ENCODE measurements at places on chromosomes 2 and 18. TPM values are rescaled to one million over a fixed set of nuclear protein-coding genes. Genes with fewer than 3 reads are reported as not detected.

DNA sequence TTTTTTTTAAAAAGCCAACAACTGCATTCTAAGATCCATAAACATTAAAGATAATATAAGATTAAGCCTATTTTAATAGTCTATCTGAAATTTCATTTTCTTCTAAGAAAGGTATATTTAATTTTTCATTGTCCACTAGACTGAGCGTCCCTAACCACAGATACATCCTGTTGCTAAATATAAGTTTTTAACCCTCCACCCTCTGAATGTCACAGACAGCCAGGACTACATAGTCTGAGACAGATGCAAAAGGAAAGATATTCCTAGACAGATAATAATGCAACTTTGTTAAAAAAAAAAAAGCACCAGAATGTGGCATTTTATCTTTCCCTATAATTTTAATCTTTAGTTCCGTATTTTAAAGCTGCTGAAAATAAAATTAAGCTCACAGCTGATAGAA lies 114.6 kb downstream of the ZEB2 start:
- DNase-seq = no peak
- no peak overlapping the region for H3K4me3 ChIP-seq
- no peaks in the 10 kb centered on the region for H3K27me3 ChIP-seq
- no peak overlapping the region for H3K27ac ChIP-seq
- peaks cover 43% of the 10 kb centered on the region for H3K36me3 ChIP-seq

- H3K27ac ChIP-seq = no peak overlapping the region
- no peak overlapping the region for H3K4me3 ChIP-seq
- no peaks in the 10 kb centered on the region for H3K4me1 ChIP-seq
- no peaks in the 10 kb centered on the region for H3K27me3 ChIP-seq
- DNase-seq = peak; percentile 34
Measured at GRCh38 chr2:71948781-71949536, 198.7 kb downstream of the CYP26B1 start.

GRCh38 chr2:98346311-98347236 lies at the start of gene CNGA3:
TSS of gene CNGA3 (plus strand) at chr2:98346456. CDS start at chr2:98369976, 23,520 bp downstream.
- H3K36me3 ChIP-seq = no peaks in the 10 kb centered on the region
- no peak within 1 kb of the TSS for H3K4me3 ChIP-seq
- no peak within 1 kb of the TSS for H3K27ac ChIP-seq
- peaks cover 59% of the 10 kb centered on the region for H3K27me3 ChIP-seq

GRCh38 chr18:58310517-58310916 lies 266.5 kb downstream of the NEDD4L start:
- no peaks in the 10 kb centered on the region for H3K27me3 ChIP-seq
- H3K36me3 ChIP-seq = no peaks in the 10 kb centered on the region
- no peak overlapping the region for H3K4me3 ChIP-seq

Gene REG3A
- total RNA-seq = not detected

Gene KCNIP3
- total RNA-seq = 0.47 TPM

Gene CD207
- total RNA-seq = not detected

Data from SJSA1 (cell line).